Stimulated activated CD4-positive, alpha-beta T cell treated with anti-CD3 and anti-CD28 coated beads, Interleukin-2, amount 100 ng/mL, for 24 hours (primary cell): ENCODE measurements at places on chromosomes 7 and 10.

DNA sequence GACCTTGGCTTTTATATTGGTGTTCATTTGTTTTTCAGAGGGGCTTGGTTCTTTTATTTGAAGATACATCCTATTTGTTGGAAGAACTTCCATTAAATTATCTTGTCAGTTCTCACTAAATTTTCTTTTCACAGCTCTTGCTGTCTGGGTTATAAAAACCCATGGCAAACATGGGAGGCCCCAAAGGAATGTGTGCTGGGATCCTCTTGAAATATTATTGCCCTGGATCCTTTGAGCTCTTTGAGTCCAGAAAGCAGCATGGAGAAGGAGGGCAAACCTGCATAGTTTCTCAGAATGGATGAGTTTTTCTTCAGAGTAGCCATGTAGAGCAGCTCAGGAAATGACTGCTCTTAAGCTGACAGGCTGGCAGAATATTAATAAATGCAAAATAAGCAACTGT is 187.4 kb downstream of the CTTNBP2 start:
- no peak for DNase-seq

- DNase-seq: no peak
These were observed 1.2 kb downstream of the MNX1 start for GRCh38 chr7:157009170-157009777.

- no peak for DNase-seq
These were observed 86.8 kb downstream of the SORBS1 start for GRCh38 chr10:95474228-95475002.

GRCh38 chr10:7550013-7550412 is 116.8 kb downstream of the ITIH5 start:
- no peak for DNase-seq

DNA sequence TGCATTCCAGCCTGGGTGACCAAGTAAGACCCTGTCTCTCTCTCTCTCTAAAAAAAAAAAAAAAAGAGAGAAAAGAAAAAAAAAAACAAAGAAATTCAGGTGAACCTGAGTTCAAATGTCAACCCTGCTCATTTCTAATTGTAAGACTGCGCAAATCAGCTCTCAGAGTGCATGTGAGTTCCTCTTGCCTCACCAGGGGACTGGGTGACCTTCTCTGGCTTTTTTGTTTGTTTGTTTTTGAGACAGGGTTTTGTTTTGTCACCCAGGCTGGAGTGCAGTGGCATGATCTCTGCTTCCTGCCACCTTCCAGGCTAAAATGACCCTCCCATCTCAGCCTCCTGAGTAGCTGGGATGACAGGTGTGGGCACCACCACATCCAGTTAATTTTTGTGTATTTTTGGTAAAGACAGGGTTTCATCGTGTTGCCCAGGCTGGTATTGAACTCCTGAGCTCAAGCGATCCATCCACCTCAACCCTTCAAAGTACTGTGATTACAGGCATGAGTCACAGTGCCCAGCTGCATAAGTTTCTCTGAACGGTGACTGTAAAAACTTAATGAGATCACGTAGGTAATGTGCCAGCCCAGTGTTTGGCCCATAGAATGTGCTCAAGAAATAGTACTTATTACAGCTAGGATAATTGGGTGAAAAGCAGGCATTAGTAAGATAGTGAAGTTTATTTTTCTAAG is 45.3 kb upstream of the BAMBI start:
- no peak for DNase-seq
